Suppressor macrophage treated with lipopolysaccharide for 1 hour (primary cell): ENCODE measurements at places on chromosomes 3 and 15.

DNA sequence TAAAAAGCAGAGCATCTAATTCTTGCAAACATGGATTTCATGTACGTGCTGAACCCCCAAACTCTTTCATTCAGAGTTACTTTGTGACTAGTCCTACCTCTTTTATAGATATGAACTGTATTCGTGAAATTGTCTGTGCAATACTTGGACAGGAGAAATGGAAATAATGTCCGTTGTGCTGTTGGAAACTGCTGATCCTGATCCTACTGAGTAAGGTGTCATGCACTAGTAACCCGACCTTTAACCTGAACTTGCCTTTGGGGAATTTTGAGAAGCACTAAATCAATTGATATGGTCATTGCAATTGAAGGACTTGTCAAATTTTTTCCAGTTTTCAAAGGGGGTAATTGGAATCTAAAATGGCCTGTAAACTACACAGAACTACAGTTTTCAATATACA is 856.4 kb downstream of the ROBO1 start:
- DNase-seq = no peak

GRCh38 chr3:72448858-72449257 is 399.4 kb downstream of the SHQ1 start:
- no peak for DNase-seq

DNA sequence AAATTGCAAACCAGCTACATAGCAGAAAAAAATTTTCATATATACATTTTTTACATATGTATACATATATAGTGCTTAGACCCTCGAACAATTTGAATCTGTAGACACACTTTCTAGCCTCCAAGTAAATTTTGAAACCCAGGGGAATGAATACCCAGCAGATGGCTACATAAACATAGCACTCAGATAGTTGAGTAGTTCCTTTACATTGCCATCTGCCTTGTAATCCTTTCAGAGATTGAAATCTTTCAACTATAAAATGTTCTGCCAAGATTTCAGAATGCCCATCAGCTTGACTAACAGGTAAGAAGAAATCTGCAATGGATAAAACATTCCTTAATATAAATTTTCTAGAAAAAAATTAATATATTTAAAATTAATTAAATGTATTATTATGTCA is 1333.5 kb upstream of the CADM2 start:
- DNase-seq = no peak

GRCh38 chr15:68184616-68185480 is 20.3 kb downstream of the CALML4 start:
- peak; percentile 73 for DNase-seq

GRCh38 chr15:43285609-43286037 is 18.9 kb upstream of the TGM5 start:
- peak; percentile 80 for DNase-seq

DNA sequence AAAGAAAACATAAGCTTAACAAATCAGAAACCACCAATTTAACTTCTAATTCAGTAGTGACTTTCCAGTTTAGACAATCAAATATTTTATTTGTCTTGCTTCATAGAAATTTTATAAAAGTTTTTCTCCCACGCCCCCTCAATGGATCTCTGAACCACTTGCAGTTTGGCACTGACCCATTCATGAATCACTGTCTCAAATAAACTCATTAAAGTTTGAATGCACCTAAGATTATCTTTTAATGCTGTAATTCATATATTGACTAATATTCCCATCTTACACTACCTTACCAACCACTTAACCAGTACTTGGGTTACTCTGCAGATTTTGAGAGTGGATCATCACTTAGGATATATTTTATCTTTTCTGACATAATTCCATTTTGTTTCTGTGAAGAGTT is 880.2 kb downstream of the OTOL1 start:
- DNase-seq = no peak

DNA sequence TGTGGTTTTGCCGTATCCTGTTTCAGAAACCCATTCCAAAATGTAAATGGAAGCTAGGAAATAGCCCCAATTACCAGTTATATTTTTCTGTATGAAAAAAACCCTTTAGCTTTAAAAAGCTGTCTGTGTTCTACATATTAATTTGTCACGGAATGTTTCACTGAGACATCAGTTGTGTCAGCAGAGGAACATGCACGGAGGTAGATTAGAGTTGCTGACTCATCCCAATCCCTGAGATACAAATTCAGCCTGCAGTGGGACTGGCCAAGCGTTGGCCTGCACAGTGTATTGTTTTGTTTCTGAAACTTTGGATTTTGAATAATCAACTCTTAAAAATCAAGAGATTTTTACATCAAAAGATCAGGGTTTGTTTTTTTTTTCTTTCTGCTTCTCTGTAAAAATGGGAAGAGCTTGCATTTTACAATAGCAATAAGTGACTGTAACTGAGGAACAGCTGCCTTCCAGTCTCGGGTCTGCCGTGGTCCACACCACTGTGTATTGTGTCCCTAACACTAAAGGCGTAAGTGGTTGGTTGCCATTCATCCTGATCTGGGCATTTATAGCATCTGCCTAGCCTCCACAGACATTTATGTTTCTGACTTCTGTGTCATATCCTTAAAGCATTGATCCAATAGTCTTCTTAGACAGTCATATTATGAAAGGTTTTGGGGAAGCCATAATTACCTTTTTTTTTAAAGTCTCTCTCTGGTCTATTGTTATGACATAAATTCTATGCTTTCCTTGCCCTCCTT is 218.1 kb downstream of the ADAMTSL3 start:
- no peak for DNase-seq

GRCh38 chr15:77067691-77068367 is 3.1 kb downstream of the TSPAN3 start:
- no peak for DNase-seq

- DNase-seq = no peak
These were observed 2.9 kb downstream of the NAA50 start for GRCh38 chr3:113743006-113743630.

DNA sequence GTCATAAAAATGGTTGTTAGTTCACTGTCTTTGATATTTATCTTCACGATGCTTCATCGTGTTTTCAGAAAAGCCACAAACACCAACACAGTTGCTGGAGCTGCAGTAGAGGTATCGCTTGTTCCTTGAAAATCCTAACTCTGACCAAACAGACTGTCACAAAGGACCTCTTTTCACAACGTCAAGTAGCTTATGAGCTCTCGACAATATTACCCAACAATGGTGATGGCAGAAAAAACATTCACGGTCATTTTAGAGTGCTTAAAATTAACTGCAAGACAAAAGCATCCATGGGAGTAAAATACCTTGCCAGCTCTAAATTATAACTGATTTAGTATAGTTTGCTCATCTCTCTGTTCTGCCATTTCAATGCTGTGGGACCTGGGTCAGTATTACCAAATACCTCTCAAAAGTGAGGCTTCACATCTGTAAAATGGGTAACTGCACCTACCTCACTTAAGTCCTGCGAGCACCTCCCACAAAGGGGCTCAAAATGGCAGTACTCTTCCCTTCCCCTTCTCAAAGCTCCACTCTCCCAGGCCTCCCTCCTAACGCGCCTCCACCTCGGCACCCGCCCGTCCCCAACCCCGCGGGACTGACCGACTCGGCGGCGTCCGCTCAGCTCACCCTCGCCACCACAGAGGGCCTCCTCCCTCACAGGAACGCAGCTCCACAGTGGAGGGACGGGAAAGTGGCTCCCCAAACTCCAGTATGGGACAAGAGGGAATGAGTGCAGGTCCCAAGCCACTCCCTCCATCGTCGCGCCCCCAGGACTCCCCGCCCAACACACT is 546 bp downstream of the TRIM59 start:
- no peak for DNase-seq

DNA sequence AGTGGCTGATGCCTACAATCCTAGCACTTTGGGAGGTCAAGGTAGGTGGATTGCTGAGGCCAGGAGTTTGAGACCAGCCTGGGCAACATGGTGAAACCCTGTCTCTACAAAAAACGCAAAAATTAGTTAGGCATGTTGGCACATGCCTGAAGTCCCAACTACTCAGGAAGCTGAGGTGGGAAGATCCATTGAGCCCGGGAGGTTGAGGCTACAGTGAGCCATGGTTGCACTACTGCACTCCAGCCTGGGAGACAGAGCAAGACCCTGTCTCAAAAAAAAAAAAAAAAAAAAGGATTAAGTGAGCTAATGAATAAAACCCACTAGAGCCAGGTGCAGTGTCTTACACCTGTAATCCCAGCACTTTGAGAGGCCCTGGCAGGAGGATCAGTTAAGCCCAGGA is 6.7 kb upstream of the SEC11A start:
- no peak for DNase-seq

DNA sequence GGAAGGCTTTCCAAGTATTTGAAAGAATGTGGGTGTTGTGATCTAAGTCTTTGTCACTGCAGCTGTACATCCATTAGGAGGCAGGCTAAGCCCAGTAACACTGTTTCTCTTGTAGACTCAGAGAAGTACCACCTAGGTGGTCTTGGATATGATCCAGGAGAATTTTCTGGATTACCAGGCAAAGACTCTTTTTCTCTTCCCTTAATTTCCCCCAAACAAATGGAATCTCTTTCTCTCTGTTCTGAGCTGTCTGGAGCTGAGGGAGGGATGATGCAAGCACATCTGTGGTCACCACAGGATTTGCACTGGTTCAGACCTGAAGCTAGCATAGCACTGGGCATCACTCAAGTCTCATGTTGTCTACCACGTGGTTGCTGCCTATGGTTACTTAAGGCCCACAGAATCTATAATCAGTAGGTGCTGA is 227.6 kb downstream of the NECTIN3 start:
- no peak for DNase-seq

GRCh38 chr15:97592778-97593177 is 367.7 kb upstream of the ARRDC4 start:
- DNase-seq = no peak

GRCh38 chr3:55724821-55725220 is 237.7 kb upstream of the WNT5A start:
- DNase-seq = no peak

DNA sequence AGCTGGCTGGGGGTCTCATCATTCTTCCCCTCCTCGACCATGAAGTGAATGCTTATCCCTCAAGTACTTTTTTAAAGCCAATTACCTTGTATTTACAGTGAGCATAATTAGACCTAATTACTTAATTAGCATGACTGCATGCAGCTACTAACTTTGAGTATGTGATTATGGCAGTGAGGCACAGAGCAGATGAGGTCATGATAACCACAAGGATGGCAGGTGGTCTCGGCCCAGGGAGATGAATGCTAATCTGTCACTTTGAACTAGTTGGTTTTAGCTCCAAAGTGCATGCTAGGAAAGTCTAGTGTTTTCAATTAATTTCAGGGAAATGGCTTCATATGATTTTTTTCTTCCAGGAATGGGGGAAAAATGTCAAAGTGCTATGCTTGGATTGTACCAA is 233.8 kb downstream of the NTRK3 start:
- DNase-seq = no peak

DNA sequence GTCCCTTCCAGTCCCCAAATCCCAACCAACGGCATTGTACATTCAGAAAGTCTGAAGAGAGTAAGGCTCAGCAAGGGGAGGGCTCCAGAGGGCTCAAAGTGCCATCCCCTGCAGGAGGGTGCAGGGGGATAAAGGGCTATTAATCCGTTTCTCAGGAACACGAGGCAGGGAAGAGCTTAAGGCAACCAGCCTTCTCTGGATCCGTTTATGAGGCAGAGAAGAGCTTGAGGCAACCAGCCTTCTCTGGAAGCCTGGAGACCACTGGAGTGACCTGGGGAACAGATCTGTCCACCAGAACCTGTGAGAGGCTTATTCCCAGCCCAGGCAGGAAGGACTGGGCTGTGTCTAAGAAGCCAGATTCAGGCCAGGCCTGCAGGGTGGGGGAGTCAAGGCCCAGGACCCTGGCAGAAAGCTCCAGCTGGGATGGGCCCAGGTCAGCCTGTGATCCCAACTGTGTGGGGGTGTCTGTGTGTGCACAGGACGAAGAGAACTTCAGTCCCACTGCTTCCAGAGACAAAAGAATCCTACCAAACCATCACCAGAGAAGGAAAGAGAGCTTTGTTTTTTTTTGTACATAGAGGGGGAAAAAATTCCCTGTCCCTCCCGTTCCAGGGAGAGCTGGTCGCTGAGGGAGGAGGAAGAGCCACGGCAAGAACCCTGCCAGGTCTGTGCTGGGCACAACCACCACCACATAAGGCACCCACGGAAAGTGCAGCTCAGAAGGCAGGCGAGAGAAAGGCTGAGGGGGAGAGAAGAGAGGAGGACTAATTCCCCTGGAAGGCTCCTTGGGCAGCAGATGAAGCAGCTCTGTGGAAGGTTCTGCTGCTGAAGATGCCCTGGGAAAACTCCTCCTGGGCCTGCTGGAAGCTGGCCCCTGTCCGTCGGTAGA is 1.6 kb upstream of the ULK3 start:
- no peak for DNase-seq

- no peak for DNase-seq
These were observed 17.8 kb downstream of the FLNB start for GRCh38 chr3:58025837-58026569.

- no peak for DNase-seq
These were observed 108.1 kb downstream of the TPRA1 start for GRCh38 chr3:127482216-127483004.

DNA sequence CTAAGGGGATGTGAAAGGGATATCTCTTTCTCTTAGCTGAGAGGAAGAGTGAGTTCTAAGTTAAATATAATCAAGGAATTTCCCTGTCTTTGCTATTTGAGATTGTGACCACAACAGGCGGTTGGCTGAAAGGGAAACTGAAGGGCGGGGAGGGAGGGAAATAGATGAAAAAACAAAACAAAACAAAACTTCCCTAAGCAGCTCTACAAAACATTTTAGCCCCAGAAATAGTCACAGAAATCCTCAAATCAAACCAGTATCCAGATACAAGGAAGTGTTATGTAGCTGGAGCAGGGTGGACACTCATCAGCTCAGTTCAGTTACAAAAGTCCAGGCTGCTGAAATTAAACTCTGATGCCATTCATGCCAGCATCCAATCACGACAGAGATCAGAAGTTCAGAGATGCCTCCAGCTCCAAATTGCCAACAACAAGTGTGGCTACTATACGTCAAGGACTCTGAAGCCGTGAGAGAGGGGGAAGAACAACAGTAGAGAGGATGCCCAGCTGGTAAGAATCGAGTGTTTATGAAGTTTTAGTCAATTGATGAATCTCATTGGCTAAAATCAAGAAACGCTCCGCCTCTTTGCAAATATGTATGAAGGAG is 319 bp upstream of the TP63 start:
- DNase-seq = peak; percentile 74

- DNase-seq = no peak
These were observed 32.6 kb upstream of the PDE8A start for GRCh38 chr15:84949043-84949442.

GRCh38 chr3:107284612-107285011 is 92.6 kb upstream of the CCDC54 start:
- no peak for DNase-seq

DNA sequence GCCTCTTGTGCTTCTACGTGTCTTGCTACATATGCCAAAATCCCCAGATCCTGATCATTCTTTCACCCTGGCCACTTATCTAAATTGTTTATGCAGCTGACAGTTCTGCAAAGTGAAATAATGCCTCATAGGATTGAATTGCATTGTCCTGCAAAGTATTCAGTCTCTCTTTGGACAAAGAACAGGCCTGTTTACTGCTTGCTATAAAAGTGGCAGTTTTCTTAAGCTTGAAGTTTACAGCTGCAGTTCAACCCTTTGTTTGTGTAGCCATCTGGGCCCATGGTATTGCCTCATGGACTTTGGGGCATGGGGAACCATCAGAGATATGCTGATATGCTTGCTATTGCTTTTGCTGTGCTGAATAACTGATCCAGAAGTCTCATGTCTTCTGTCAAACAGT is 523.2 kb downstream of the OTOL1 start:
- no peak for DNase-seq

- no peak for DNase-seq
These were observed 58.3 kb upstream of the EPHA3 start for GRCh38 chr3:89049119-89049518.

GRCh38 chr3:40073310-40074007 is 236.0 kb upstream of the EIF1B start:
- no peak for DNase-seq

GRCh38 chr15:56128081-56128480 is 115.6 kb downstream of the RFX7 start:
- no peak for DNase-seq
